ENCODE measurements at places on chromosomes 16 and 17. TPM values are rescaled to one million over a fixed set of nuclear protein-coding genes. Genes with fewer than 3 reads are reported as not detected.

GOT2 gene
- total RNA-seq: 160 TPM

PSMD3 gene
- total RNA-seq: 135 TPM

TBC1D3I gene
- not detected for total RNA-seq

CCL3 gene
- not detected for total RNA-seq

SCN4A gene
- total RNA-seq: not detected

LITAFD gene
- total RNA-seq: not detected

BCAR1 gene
- 69.3 TPM for total RNA-seq

GNG13 gene
- total RNA-seq: not detected
